Vagina (tissue), 2 donors: ENCODE measurements at places on chromosomes 13 and 19.

DNA sequence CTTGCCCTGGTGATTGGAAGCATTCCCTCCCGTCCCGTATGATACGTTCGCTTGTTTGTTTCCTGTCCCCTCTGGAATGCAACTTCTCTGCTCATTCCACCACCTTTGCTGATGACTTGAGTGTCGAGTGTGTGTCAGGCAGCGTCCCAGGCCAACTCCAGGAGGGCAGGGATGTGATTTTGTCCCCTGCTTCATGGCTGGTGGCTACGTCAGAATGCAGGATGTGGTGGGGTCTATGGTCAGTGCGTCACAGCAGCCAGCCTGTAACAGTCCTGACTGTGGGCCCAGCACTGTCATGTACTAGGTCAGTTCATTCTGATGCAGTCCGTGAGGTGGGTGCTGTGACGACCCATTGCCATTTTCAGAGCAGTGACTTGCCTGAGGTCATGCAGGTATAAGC is 16.2 kb downstream of the BRSK1 start:
- no peaks in the 10 kb centered on the region for H3K36me3 ChIP-seq
- H3K4me1 ChIP-seq, result peaks cover 6% of the 10 kb centered on the region
- no peaks in the 10 kb centered on the region for H3K27me3 ChIP-seq
- no peak overlapping the region for H3K27ac ChIP-seq

- no peaks in the 10 kb centered on the region for H3K27me3 ChIP-seq
- H3K36me3 ChIP-seq, result no peaks in the 10 kb centered on the region
- no peak overlapping the region for H3K4me3 ChIP-seq
- no peak for DNase-seq
- H3K4me1 ChIP-seq, result peaks cover 5% of the 10 kb centered on the region
Measured at GRCh38 chr19:13212759-13213330, 62.6 kb downstream of the IER2 start.

DNA sequence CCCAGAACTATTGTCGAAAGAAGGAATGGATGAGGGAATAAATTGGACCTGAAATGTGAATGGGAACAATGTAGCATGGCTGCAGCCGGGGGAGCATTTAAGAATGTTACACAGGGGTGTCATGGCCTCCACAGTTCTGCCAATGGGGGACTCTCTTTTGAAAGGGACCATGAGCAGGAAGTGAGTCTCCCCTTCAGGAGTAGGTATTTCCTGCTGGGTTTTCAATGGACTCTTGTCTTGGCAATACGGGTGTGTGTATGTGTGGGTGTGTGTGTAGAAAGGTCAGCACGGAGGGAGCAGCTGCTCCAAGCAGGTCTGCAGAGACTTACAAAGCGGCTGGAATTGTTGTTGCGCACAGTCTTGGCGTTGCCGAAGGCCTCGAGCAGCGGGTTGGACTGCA is 24.4 kb downstream of the MYO1F start:
- no peak overlapping the region for H3K27ac ChIP-seq
- no peak for DNase-seq
- H3K27me3 ChIP-seq, result no peaks in the 10 kb centered on the region

DNA sequence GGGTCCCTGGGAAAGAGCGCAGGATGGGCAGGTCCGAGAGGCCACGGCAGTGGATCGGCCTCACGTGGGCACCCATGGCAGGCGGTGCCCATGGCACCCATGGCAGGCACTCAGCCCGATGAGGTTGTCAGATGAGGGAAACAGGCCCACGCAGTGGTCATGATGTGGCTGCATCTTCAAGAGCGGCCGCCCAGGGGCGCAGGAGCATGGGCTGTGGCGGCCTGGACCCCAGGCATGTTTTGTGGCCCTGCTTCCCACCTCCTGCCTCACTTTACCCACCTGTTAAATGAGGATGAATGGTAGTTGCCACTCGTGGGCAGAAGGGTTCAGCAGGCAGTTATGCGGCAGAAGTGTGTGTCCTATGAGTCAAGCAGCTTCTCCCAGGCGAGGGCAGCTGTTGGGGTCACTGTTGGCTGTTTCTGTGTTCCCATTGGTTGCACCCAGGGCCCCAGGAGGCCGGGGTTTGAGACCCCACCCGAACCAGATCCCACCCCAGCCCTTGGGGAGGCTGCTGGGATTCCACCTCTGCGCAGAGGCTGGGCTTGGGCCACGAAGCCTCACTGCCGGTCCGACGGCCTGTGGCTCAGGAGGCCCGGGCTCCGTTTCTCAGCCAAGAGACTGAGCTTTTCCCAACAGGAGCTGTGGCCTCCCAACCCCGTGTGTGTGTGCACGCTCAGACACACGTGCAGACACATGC is 30.0 kb downstream of the CSNK1G2 start:
- no peaks in the 10 kb centered on the region for H3K36me3 ChIP-seq
- no peak for DNase-seq
- no peaks in the 10 kb centered on the region for H3K27me3 ChIP-seq

DNA sequence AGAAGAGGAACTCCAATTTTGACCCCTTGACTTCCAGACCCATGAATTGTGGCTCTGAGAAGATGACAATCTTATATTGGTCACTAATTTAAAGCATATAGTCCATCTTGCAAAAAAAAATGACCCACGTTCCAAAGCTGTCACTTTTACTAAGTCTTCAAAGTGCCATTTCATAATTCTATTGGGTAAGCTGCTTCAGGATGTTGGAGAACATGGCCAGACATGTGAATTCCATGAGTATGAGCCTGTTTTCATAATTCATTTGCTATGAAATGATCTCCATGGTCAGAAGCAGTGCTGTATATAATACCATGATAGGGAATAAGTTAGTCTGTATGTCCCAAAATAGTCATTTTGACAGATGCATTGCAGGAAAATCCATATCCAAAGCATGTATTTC is 1787.3 kb downstream of the SLITRK5 start:
- no peaks in the 10 kb centered on the region for H3K36me3 ChIP-seq
- no peaks in the 10 kb centered on the region for H3K4me1 ChIP-seq

DNA sequence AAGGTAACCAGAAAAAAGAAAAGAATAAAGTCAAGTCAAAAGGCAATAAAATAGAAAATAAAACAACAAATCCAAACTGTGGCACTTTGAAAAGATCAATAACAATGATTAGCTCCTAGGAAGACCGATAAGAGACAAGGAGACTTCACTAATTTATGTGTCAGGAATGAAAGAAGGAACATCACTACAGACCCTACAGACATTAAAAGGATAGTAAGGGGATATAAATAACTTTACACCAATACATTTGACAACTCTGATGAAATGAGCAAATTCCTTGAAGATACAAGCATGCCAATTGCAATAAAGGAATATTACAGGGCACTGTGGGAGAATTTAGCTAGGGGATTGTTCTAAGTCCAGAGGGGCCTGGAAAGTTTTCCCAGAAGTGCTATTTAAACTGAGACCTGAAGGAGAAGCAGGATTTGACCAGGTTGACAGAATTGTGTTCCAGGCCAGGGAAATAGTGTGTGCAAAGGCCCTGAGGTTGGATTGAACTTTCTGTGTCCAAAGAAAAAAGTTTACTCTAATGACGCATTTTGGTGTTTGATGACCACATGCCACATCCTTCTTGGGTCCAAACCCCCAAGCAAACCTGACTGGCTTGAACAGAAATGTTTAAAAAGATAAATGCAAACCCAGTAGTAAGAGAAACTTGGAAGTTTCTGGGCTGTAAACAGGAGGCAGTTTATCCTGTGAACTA is 1.6 kb upstream of the C19orf38 start:
- no peaks in the 10 kb centered on the region for H3K27me3 ChIP-seq
- no peak for DNase-seq
- H3K4me3 ChIP-seq, result no peak overlapping the region
- H3K36me3 ChIP-seq, result no peaks in the 10 kb centered on the region
- H3K4me1 ChIP-seq, result no peaks in the 10 kb centered on the region

GRCh38 chr19:7521551-7522071 is 813 bp upstream of the MCOLN1 start:
- peaks cover 4% of the 10 kb centered on the region for H3K36me3 ChIP-seq
- no peaks in the 10 kb centered on the region for H3K27me3 ChIP-seq
- peaks cover 33% of the 10 kb centered on the region for H3K4me1 ChIP-seq
- no peak for DNase-seq
- H3K4me3 ChIP-seq, result peak overlapping the region; percentile 58

DNA sequence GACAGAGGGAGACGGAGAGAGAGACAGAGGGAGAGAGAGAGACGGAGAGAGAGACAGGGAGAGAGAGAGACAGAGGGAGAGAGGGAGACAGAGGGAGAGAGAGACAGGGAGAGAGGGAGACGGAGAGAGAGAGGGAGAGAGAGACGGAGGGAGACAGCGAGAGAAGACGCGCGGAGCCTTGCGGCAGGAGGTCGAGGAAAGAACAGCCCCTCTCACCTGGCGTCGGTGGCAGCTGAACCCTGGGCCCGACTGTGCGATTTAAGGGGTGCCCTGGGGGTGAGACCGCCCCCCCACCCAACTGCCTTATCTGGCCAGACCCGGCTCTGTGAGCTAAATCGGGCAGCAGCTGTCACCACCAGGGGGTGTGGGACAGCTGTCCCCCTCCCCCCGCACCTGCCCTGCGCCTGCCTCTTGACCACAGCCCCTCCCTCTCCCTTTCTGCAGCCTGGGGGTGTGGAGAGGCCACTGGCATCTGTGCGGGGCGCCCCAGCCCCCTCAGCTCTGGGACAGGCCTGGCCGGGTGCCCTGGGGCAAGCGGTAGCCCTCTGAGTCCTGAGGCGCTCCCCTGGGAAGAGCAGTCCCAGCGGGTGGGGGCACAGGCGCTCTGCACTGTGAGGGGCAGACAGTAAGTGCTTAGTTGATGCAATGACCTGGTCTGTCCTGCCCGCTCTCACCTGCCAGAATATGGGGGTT is 10.8 kb downstream of the JOSD2 start:
- DNase-seq, result no peak
- no peaks in the 10 kb centered on the region for H3K27me3 ChIP-seq
- H3K27ac ChIP-seq, result no peak overlapping the region
- no peaks in the 10 kb centered on the region for H3K36me3 ChIP-seq
- H3K4me3 ChIP-seq, result no peak overlapping the region

DNA sequence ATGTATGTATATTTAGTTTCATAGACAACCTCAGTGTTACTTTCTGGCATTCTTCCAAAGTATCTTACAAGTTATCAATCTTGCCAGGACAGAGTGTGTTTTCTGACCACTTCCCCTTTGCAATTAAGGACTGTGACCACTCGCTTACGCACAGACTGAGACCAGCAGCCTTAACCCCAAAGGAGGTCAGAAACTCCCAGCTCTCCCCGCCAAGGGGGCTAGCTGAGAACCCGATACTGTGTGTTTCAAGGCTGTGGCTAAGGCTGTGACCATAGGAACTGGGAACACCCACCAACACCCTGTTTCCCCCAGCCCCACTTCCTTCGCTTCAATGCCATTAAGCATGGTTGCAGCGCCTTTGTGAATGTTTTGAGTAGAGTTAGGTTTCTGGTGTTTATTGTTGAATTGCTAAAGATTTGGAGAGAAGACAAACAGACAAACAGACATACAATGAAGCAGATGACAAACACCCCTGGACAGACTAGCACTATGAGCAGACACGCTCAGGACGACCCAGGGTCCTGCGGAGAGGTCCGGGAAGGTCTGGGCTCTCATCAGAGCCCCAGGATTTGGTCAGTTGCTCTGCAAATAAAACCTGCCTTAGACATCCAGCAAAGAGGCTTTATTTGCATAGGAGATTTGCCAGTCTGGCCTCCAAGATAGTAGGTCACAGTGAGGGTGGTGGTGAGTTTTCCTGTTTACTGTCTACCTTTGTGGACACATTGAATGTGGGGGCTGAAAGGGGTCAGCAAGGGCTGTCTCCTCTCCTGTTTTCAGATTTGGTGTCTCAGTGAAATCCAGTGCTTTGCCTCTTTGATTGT is 25.0 kb upstream of the TNFSF11 start:
- no peak for DNase-seq
- H3K36me3 ChIP-seq, result no peaks in the 10 kb centered on the region
- no peak overlapping the region for H3K27ac ChIP-seq
- H3K4me1 ChIP-seq, result no peaks in the 10 kb centered on the region

DNA sequence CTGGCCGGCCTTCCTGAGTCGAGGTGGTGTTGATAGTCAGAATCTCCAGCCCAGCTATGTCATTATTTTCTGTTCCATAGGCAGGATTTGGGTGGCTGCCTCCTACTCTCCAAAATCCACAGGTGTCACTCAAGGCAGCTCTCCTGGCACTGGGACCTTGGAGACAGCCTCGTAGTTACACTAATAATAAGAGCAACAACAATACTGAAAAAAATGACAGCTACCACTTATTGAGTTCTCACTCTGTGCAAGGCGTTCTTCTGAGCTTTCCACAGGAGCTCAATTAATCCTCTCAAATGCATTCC is 12.2 kb upstream of the KLK12 start:
- DNase-seq, result no peak
- H3K4me3 ChIP-seq, result no peak overlapping the region
- no peaks in the 10 kb centered on the region for H3K27me3 ChIP-seq
- H3K4me1 ChIP-seq, result peaks cover 18% of the 10 kb centered on the region

- no peaks in the 10 kb centered on the region for H3K4me1 ChIP-seq
- no peaks in the 10 kb centered on the region for H3K36me3 ChIP-seq
- no peak overlapping the region for H3K27ac ChIP-seq
- peak overlapping the region; percentile 44 for H3K4me3 ChIP-seq
Measured at GRCh38 chr13:101417043-101417406, 717 bp upstream of the NALCN start.

DNA sequence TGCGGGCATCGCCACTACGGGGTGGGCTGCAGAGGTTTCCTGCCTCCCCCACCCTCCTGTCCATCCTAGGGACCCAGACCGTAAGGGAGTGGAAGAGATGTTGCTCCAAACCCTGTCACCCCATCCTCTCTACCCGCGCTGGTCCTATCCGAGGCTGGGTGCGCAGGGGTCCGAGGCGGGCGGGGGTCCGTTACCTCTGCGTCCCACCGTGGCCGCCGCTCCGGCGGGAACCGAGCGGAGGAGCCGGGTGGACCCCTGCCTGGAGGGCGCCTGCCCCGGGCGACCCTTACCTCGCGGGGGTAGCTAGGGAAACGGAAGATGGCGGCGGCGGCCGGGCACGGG is at the start of gene DGKH:
Gene DGKH (plus strand): TSS at position 307 of the 342 bp plus-strand sequence. CDS start 126 bp downstream, outside the sequence.
- peaks cover 17% of the 10 kb centered on the region for H3K4me1 ChIP-seq
- peak within 1 kb of the TSS; percentile 70 for H3K4me3 ChIP-seq
- H3K27ac ChIP-seq, result peak within 1 kb of the TSS; percentile 92
- DNase-seq, result no peak
- H3K27me3 ChIP-seq, result no peaks in the 10 kb centered on the region

DNA sequence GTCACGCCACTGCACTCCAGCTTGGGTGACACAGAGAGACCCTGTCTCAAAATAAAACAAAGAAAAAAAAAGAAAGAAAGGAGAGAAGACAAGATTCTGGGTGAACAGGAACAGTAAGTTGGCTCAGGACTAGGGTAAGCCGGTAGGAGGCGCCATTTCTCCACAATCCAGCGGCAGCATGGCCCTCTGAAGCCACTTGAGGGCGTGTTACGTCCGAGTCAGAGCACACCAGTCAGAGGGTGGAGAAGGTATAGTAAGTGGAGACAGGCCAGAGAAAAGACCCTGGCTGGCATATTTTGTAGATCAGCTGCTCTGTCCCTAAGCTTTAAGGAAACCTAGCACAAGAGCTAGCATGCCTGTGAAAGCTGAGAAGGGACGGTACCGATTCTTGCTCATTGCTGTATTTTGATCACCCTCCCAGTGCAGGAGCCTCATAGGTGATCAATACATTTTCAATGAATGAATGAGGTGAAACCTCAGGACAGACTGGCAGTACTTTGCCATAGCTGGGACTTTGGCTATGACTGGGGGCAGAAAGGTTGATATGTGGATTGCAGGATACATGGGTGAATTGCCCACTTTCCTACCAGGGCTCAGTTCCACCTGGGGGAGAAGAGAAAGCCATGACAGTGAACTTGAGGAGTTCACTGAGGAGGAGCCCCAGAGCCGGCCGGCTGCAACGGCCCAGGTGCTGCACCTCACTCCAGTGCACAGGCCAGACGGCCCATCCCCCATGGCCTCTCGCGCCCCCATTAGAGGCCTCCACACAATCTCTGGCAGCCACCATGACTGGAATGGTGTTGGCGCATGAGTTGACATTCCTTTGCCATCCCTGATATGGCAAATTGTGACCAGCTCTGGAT is 23.5 kb downstream of the POU2F2 start:
- H3K4me3 ChIP-seq, result no peak overlapping the region
- H3K27me3 ChIP-seq, result no peaks in the 10 kb centered on the region
- DNase-seq, result no peak
- no peaks in the 10 kb centered on the region for H3K36me3 ChIP-seq
